NB4 (cell line): ENCODE measurements at places on chromosomes 16 and 17.

GRCh38 chr16:27503662-27504061 is 46.1 kb downstream of the GTF3C1 start:
- DNase-seq = no peak

DNA sequence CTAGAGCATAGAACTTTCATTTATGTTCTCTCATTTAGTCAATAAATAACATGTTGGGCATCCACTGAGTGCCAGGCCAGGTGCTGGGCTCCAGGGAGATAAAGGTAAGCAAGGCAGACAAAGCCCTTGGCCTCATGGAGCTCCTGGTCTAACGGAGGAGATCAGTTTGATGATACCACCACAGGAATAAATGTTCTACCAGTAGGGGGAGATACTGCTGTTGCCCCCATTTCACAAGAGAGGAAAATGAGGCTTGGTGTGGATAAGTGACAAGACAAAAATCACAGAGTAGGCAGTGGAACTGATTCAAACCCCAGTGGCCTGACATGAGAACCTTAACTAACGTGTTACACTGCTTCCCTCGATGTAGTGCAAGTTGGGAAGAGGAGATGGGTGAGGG is 80.4 kb upstream of the ERCC4 start:
- DNase-seq = peak; percentile 6

DNA sequence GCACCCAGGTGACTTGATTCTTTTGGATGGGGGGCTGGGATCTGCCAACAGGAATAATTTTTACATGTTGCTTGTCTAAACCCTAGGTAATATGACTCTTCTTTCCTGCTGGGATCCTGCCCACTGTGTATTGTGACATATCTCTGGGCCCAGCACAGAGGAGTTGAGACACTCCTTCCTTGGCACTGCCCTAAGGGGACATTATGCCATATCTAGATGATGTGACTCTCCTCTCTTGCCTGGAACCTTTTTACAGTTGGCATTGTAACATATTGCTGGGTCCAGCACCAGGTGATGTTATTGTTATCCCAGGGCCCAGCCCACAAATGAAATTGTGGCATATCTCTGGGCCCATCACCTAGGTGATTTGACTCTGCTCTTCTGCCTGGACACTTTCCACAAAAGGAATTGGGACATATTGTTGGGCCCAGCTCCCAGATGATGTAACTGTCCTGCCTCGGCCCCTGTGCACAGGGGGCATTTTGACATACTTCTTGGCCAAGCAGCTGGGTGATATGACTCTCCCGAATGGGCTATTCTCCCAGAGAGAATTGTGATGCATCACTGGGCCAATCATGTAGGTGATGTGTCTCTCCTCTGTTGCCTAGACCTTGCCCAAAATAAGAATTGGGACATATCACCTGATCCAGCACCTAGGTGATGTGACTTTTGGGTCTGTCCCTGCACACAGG is 1837.7 kb downstream of the TP53TG3F start:
- DNase-seq = no peak

DNA sequence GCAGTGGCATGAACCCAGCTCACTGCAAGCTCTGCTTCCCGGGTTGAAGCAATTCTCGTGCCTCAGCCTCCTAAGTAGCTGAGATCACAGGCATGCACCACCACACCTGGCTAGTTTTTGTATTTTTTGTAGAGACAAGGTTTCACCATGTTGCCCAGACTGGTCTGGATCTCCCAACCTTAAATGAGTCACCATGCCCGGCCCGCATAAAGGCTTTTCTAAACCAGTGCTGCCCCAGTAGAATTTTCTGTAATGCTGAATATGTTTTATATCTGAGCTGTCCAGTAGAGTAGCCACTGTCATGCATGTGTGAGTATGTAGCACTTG is 36.9 kb upstream of the WSB1 start:
- no peak for DNase-seq

DNA sequence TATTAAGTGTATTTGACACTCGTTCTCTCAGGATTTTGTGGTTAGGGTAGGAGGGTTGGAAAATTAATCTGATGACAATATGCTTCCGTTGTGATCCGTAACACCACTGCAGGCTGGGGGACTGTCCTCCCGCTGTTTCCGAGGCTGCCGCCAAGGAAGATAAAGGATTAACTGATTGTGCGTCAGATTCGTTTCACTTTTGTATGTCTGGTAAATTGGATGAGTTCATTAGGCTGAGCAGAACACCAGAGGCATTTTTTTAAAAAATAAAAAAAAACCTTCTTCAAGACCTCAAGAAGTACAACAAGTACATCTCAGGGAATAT is 486.7 kb upstream of the SALL1 start:
- peak; percentile 10 for DNase-seq

DNA sequence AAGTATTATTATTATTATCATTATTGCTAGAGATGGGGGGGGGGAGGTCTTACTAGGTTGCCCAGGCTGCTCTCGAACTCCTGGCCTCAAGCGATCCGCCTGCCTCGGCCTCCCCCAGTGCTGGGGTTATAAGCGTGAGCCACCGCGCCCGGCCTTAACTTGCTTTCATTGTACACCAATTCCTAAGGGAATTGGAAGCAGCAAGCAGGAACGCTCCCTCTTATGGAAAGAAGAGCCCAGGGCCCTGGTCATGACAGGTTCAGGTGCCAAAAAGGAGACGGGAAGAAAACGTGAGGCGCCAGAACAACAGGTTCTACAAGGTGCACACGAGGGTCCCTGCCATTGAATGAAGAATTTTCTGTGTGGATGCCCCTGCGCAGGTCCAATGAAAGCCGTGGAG is 540 bp upstream of the RPL38 start:
- no peak for DNase-seq

DNA sequence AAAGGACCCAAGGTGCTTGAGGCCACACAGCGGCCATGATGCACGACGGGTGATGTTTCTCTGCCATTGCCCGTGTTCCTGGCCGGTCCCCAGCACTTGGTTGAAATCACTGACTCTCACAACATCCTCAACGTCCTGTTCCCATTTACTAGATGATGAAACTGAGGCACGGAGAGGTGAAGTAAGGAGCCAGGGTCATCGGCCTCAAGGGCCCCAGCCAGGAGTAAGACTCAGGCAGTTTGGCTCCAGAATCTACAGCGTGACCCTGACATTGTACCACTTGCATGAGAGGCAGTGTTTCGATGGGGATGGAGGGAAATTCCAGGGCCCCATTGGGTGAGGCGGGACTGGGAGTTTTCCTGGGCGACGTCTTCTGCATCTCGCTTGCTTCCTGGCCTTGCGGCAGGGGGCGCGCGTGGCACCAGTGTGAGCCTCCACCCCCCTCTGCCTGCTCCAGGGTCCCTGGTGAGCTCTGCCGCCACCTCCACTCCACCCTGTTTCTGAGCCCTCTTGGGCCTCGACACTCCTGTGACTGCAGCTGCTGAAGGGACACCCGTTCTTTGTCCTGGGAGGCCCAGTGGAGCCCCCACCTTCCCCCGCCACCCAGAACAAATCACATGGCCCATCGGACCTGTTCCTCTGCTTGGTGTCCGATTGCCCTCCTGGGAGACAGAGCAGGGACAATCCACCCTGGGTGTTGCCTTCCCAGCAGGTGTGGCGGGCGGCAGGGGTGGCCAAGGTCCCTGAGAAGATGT is 133.0 kb upstream of the GSE1 start:
- peak; percentile 76 for DNase-seq

DNA sequence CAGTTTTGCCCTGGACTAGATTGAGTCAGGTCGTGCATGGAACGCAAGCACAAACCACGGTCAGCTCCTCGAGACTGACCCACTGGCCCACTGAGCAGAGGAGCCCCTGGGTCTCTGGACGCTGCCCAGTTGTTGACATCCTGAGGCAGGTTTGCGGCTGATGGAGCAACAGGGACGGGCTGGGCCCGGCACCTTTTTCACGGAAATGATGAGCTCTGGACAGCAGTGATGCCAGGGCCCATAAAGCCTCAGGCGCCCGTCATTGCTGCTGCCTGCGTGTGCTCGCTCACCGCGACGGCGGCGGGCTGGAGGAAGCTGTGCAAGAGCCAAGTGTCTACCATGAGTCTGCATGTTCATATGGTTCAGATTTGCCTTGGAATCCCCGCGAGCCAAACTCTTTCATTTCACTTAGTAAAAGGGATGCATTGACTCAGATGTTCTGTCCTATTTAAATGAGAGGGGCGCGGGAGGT is 30.8 kb upstream of the CRISPLD2 start:
- peak; percentile 61 for DNase-seq

- DNase-seq = no peak
These were observed 53.7 kb downstream of the IQCK start for GRCh38 chr16:19771796-19772195.

- DNase-seq = no peak
These were observed 54.4 kb upstream of the GNG13 start for GRCh38 chr16:854808-855410.

DNA sequence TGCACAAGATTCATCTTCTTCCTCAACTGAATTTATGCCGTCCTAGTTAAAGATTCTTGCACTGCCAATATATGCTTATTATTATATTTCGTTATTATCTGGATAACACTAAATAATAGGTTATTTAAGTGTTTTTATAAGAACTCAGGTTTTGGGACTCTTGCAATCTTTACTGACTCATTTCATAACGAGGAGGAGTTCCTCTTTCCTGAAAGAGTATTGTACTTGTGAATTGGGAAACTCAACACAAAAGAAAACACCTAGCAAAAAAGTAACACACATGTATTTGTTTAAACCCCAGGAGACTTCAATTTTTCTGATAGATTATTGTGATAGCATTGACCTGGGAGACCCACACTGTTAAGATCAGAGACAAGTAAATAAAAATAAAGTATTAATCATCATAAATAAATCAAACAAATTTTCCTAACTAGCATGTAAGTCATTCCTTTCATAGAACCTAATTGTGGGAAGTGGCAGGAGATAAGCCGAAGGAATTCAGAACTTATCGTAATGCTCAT is 505.8 kb downstream of the KCNJ2 start:
- DNase-seq = peak; percentile 3
